ENCODE measurements at places on chromosomes 5 and 9.

DNA sequence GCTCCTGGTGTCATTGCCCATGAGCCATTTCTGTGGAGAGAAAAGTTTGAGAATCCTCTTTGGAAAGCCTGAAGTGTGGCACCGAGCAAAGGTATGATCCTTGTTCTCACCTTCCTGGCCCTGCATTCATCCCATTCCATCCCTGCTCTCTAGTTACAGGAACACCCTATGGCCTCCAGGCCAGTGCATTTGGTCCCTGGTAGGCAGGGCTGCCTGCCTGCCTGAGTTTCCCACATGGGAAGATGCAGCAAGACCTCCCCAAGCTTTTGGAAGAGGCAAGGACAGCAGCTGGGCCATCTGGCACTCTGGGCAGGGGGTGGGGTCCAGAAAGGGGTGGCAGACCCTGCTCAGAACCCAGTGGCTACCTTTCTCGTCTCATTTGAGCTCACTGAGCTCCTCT lies 24.5 kb downstream of the IGIP start:
- H3K4me1 ChIP-seq: peaks cover 11% of the 10 kb centered on the region
- H3K4me3 ChIP-seq: no peak overlapping the region
- no peaks in the 10 kb centered on the region for H3K27me3 ChIP-seq

DNA sequence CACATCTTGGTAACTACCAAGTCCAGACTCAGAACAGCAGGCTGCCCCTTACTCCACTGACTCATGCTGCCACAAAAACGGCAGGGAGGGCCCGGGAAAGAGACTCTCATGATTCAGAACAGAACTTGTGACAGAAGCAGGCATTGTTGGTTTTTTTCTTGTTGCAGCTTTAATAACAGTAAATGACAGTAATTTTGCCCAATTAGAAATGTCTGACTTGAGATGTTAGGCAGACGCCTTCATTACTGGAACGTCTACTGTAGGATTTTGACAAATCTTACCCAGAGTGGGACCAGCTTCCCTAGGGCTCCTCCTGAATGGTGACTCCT lies 77.9 kb downstream of the SEMA5A start:
- H3K27me3 ChIP-seq: no peaks in the 10 kb centered on the region
- H3K4me3 ChIP-seq: peak overlapping the region; percentile 26
- H3K27ac ChIP-seq: peak overlapping the region; percentile 93
- peaks cover 25% of the 10 kb centered on the region for H3K4me1 ChIP-seq

DNA sequence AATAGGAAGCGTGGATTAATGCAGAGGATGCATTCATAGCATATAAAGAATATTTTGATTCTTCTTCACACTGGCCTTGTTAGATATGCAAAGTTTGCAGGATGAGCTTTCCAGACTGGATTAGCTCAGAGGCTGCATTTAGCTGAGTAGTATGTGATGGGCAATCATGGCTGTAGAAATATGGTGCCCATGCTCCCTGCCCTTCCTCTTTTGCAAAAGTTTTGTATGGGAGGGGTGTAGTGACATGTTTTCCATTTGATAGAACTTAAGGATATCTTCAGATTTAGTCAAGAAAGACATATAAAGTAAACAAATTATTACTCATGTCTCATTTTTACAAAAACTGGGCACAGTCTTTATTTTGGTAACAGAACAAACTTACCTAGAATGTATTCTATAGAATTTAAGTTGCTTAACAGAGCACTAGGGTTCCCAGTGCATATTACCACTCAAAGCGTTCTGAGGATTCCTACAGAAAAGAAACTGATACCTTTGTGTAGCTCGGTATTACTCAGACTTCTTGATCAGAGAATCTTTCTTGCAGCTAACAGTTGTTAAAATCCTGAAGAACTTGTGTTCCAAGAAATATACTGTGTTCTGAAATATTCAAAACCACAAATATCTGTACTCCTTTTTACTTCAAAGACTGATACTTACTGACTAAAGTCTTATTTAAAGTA lies 9.8 kb downstream of the GTF3C4 start:
- no peak for DNase-seq
- peaks cover 40% of the 10 kb centered on the region for H3K36me3 ChIP-seq
- H3K4me1 ChIP-seq: no peaks in the 10 kb centered on the region

GRCh38 chr9:35452481-35452880 lies 37.4 kb upstream of the RUSC2 start:
- no peak for DNase-seq
- no peaks in the 10 kb centered on the region for H3K4me1 ChIP-seq
- no peak overlapping the region for H3K27ac ChIP-seq
- H3K27me3 ChIP-seq: no peaks in the 10 kb centered on the region

GRCh38 chr5:77117161-77117560 lies 30.1 kb upstream of the ZBED3 start:
- peaks cover 7% of the 10 kb centered on the region for H3K27me3 ChIP-seq
- no peaks in the 10 kb centered on the region for H3K4me1 ChIP-seq
- no peak for DNase-seq

DNA sequence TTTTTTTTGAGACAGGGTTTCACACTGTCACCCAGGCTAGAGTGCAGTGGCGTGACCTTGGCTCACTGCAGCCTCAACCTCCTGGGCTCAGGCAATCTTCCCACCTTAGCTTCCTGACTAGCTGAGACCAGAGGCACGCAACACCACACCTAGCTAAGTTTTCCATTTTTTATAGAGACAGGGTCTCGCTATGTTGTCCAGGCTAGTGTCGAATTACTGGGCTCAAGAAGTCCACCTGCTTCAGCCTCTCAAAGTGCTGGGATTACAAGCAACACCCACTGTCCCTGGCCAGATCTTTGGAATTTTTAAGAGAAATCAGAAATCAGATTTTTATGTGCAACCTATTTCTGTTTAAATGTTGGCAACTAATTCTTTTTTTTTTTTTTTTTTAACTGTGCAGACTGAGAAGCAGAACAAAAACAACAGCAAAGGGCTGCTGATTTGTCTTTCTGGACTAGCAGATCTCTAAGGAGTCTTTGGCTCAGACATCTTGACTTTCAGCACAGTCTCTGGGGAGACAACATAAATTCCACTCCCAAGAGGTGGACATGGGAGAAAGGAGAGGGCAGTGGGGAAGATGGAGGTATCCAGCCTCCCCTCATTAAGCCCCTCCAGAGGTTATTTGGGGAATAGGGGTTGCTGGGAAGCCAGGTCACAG lies 54.4 kb upstream of the FABP6 start:
- H3K27me3 ChIP-seq: no peaks in the 10 kb centered on the region
- no peak overlapping the region for H3K4me3 ChIP-seq
- no peak for DNase-seq
- H3K36me3 ChIP-seq: no peaks in the 10 kb centered on the region
- H3K4me1 ChIP-seq: peaks cover 18% of the 10 kb centered on the region

DNA sequence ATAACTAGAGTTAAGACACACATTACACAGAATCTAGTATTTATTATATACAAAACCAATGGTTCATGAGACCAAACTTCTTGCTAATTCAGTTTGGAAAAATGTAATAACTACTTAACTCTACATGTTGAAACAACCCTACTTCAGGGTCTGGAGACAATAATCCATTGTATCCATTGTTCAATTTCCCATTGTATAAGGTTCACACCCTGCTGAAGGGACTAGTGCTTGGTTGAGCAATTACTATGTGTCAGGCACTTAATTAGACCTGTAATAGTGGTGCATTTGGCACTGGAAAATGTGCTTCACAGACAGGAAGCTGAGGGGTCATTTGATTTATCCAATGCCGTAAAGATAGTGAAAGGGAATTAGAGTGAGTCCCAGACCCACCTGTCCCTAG lies 114.3 kb upstream of the PAPPA start:
- no peak overlapping the region for H3K4me3 ChIP-seq
- no peaks in the 10 kb centered on the region for H3K27me3 ChIP-seq
- H3K36me3 ChIP-seq: no peaks in the 10 kb centered on the region
- no peak for DNase-seq
- peak overlapping the region; percentile 10 for H3K27ac ChIP-seq

DNA sequence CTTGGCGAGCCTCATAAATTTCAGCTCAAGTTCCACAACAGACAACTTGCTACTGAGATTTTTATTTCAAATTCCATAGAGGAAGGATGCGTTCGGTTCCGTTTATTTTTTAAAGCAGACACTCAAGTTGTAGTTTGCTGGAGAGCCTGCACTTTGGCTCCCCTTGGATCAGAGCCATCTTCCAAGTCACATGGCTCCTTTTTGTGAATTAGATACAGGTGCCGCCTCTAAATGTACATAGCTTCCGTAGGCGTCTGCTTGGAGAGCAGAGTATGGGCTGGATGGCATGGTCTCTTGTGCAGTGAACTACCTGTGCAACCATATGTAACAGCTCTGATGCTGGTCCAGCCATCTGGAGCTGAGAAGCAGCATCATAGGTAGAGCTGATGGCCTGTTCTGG lies 73.9 kb upstream of the WWC1 start:
- no peaks in the 10 kb centered on the region for H3K4me1 ChIP-seq
- H3K4me3 ChIP-seq: no peak overlapping the region
- no peak overlapping the region for H3K27ac ChIP-seq
- DNase-seq: no peak
- peaks cover 27% of the 10 kb centered on the region for H3K36me3 ChIP-seq

GRCh38 chr5:33166522-33166921 lies 274.2 kb upstream of the TARS1 start:
- no peak for DNase-seq
- H3K27me3 ChIP-seq: no peaks in the 10 kb centered on the region
- H3K27ac ChIP-seq: no peak overlapping the region
- no peaks in the 10 kb centered on the region for H3K4me1 ChIP-seq
- H3K4me3 ChIP-seq: no peak overlapping the region

GRCh38 chr9:110047232-110047954 lies 160.6 kb downstream of the C9orf152 start:
- H3K36me3 ChIP-seq: no peaks in the 10 kb centered on the region
- no peaks in the 10 kb centered on the region for H3K27me3 ChIP-seq
- H3K4me1 ChIP-seq: peaks cover 26% of the 10 kb centered on the region
- peak overlapping the region; percentile 96 for H3K4me3 ChIP-seq
- DNase-seq: no peak
- no peak overlapping the region for H3K27ac ChIP-seq

- H3K4me3 ChIP-seq: no peak overlapping the region
- H3K27ac ChIP-seq: no peak overlapping the region
- H3K4me1 ChIP-seq: peaks cover 24% of the 10 kb centered on the region
- no peak for DNase-seq
- H3K36me3 ChIP-seq: no peaks in the 10 kb centered on the region
Measured at GRCh38 chr5:143228597-143229293, 174.7 kb downstream of the NR3C1 start.

GRCh38 chr9:76400534-76401096 lies 6.4 kb upstream of the RFK start:
- no peaks in the 10 kb centered on the region for H3K27me3 ChIP-seq
- H3K27ac ChIP-seq: no peak overlapping the region
- H3K4me1 ChIP-seq: peaks cover 10% of the 10 kb centered on the region
- DNase-seq: no peak

GRCh38 chr9:23746317-23746716 lies 79.7 kb downstream of the ELAVL2 start:
- H3K4me1 ChIP-seq: peaks cover 28% of the 10 kb centered on the region
- H3K27me3 ChIP-seq: no peaks in the 10 kb centered on the region
- no peak for DNase-seq
- H3K4me3 ChIP-seq: no peak overlapping the region
- no peaks in the 10 kb centered on the region for H3K36me3 ChIP-seq

GRCh38 chr5:160087199-160087598 lies 32.1 kb downstream of the PWWP2A start:
- H3K4me3 ChIP-seq: no peak overlapping the region
- no peaks in the 10 kb centered on the region for H3K36me3 ChIP-seq
- H3K27ac ChIP-seq: no peak overlapping the region
- H3K4me1 ChIP-seq: peaks cover 15% of the 10 kb centered on the region

DNA sequence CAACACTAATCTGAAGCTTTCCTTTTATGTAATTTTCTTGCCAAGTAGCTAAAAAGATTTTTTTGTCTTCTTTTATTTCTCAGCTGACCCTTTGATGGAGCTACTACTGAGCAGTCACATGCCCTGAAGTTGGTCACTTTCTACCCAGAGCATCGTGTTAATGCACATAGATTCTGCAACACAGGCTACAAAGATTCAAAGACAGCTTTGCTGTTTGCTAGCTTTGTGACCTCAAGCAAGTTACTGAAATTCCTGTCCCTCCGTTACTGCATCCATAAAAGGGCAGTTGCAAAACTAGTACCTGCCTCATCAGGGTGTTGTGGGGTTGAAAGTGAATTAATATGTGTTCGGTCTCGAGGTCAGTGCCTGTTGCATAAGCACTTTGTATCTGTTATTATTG lies 179.9 kb downstream of the GAS1 start:
- no peak overlapping the region for H3K4me3 ChIP-seq
- no peaks in the 10 kb centered on the region for H3K36me3 ChIP-seq
- no peak for DNase-seq
- peak overlapping the region; percentile 40 for H3K27ac ChIP-seq
- H3K4me1 ChIP-seq: peaks cover 21% of the 10 kb centered on the region

GRCh38 chr9:16475257-16475656 lies 395.2 kb downstream of the BNC2 start:
- no peak for DNase-seq
- no peak overlapping the region for H3K27ac ChIP-seq
- no peaks in the 10 kb centered on the region for H3K4me1 ChIP-seq

GRCh38 chr9:104009826-104010225 lies 84.3 kb upstream of the SMC2 start:
- H3K27me3 ChIP-seq: no peaks in the 10 kb centered on the region
- DNase-seq: no peak
- H3K4me3 ChIP-seq: no peak overlapping the region
- H3K36me3 ChIP-seq: no peaks in the 10 kb centered on the region

All from keratinocyte (primary cell).